Activated CD4-positive, alpha-beta T cell treated with anti-CD3 and anti-CD28 coated beads, Interleukin-2, amount 50 U/mL, for 16 hours (primary cell): ENCODE measurements at places on chromosomes 7 and 10.

- DNase-seq: no peak
These were observed 104.1 kb downstream of the GPR85 start for GRCh38 chr7:112982441-112983063.

DNA sequence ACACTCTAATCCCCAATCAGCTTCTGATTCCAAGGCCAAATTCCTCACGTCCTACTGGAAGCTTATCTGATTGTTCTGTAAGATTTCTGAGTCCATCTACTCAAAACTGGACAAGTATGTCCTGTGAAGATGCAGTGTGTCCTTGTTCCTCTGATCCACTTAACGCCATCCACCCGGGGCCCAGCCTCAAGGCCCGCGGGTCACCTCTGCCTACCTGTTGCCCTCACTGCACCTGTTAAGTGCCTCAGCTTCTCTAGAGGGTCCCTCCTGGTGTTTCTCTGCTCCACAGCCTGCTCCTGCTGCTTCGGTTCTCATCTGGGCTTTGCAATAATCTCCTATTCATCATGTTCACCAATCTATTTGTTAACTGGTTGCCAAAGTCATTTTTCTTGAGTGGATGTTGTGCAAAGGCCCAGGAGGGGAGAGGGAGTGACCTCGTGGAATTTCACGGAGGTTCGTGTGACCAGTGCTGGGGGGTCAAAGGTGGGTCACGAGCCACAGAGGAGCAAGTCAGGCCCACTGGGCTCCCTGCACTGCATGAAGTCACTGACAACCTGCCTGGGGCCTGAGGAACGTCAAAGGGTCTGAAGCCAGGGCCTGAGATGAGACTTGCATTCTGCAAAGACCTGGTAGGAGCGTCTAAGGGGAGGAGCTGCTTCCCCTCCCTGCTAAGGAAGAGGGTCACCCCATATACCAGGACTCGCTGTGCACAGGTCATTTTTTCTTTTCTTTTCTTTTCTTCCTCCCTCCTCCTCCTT lies 338.1 kb downstream of the WDR37 start:
- DNase-seq: no peak

- DNase-seq: no peak
These were observed 893.4 kb downstream of the XPNPEP1 start for GRCh38 chr10:109029870-109030269.

GRCh38 chr10:115606086-115606485 lies 512.9 kb downstream of the ATRNL1 start:
- no peak for DNase-seq

DNA sequence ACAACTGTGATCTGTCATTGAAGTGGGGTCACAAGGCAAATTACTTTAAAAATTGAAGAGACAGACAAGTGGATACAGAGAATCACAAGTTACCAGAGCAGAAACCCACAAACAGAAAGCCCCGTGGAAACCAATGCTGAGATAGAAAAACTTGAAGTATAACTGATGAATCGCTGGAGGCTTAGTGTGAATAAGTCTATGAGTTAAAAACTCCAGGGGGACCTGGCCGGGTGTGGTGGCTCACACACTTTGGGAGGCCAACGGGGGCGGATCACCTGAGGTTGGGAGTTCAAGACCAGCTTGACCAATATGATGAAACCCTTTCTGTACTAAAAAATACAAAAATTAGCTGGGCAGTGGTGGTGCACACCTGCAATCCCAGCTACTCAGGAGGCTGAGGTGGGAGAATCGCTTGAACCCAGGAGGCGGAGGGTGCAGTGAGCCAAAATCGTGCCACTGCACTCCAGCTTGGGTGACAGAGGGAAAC lies 69.7 kb upstream of the ZNRF2 start:
- no peak for DNase-seq

DNA sequence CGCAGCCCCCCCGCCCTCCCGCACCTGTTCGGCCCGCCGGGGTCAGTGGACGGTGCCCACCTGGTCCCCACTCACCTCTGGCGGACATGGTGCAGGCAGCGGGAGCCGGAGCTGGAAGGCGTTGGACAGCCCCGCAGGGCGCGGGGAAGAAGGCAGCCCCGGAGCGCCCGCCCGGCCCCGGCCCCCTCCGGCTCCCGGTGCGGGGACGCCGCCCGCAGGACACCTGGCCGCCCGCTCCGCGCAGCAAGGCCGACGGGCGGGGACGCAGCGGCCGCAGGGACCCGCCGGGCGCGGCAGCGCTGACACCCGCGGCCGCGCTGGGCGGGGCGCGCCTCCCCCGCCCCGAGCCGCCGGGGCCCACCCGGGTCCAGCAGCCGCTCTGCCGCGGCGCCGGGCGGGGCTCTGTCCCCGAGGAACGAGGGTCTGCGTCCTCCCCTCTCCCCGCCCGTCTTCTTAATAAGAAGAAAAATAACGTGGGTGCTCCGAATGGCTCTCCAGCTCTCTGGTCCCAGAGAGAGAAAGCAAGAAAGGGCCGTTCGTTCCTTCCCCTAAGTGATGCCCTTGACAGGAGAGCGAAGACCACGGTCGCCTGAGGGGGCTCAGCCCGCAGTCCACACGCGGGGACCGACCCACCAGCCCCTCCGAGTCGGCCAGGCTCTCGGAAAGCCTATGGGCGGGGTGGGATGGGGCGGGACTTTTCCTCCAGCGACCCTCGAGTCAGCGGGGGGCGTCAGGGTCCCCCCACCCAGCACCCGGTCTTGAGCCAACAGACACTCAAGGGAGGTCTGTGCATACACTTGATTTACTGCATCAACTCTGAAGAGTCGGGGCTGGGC lies 53.4 kb upstream of the FHIP2A start:
- DNase-seq: no peak

DNA sequence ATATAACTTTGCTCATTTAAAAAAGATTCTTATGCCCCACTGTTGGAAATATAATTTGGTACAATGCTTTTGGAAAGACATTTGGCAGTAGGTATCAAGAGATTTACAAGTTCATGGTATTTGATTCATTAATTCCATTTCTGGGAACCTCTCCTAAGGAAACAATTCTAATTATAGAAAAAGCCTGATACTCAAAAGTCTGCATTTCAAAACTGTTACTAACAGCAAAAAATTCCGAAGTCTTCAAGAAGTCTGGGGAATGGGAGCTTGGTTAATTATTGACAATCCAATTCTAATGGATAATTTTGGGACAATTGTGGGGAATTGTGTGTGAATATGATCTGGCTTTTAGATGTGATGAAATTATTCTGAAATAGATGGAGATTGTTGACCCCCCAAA lies 59.6 kb downstream of the HDAC9 start:
- no peak for DNase-seq

- DNase-seq: no peak
These were observed 102.0 kb downstream of the GRK5 start for GRCh38 chr10:119309423-119309770.

- DNase-seq: no peak
These were observed 386.9 kb downstream of the HTR7 start for GRCh38 chr10:90470966-90471365.

DNA sequence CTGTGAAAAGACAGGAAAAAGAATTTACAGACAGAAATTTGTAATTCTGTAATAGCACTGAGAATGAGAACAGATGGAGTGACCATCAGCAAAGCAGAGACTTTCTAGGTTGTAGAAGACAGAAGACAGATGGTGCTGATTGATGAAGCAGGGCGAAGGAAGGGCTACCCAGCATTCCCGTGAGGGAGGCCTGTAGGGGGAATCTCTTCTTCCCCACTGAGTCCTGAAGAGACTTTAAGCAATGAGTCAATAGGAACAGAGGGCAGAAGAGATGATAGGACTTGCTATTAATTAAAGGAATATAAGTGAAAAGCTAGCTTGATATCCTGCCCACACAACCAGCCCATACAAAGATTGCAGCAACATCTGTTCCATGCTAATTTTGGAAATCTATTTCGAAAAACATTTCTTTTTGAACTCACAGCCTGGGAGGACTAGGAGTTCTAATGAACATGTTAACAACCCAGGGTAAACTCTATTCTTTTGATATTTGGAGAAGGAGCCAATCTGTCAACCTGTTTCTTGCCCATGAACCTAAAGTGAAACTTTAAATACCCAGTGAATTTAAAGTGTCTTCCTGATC lies 44.1 kb downstream of the RALA start:
- DNase-seq: no peak

DNA sequence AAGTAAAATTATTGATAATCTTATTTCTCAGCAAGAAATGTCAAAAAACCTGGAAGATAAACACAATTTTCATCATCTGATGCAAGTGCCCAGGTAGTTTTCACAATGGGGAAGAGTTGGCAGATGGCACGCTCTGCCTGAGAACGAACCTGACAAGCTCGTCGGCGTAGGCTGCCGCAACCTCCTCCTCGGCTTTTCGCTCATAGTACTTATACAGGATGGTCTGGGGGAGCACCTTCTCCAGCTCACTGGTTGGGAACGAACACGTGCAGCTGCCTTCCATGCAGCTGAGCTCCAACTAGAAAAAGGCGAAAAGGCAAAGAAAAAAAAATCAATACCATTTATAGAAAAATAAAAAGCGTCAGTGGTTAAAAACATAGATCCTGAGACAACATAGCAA lies 68.9 kb downstream of the RNF216 start:
- no peak for DNase-seq

- DNase-seq: no peak
These were observed 220.0 kb upstream of the KCND2 start for GRCh38 chr7:120052884-120053382.

DNA sequence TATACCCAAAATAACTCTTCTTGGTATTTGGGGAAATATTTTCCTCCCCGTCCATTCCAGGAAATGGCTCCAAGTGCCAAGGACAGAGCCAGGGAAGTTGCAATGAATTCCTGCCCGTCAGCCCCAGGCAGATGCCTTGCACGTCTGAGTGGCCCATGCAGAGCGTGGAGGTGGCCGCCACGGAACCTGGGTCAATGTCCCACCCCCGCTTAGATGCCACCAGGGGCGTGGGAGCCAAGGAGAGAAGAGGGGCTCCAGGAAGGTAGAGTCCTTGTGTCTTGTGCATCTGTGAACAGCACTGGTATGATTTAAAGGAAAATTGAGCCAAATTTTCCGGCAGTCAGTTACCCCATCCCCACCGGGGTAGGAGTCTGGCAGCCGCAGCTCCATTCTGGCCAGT lies 1.6 kb downstream of the LEP start:
- DNase-seq: no peak

GRCh38 chr7:122802301-122802751 lies 83.9 kb downstream of the CADPS2 start:
- DNase-seq: no peak

- no peak for DNase-seq
These were observed 154.9 kb upstream of the ITGB1 start for GRCh38 chr10:33112831-33113455.

DNA sequence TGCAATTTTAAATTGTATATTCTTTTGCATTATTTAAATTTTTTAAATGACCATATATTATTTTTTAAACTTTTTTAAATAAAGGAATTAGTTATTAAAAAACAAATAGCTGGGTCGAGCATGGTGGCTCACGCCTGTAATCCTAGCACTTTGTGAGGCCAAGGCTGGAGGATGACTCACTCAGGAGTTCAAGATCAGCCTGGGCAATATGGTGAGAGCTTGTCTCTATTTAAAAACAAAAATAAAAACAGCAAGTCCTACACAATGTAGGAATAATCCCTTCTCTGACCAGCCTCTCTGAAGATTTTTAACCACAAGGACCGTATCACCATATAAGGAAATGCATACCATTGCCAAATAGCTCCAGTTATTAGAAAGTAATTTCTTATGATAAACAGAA lies 19.6 kb downstream of the NOC3L start:
- DNase-seq: no peak

DNA sequence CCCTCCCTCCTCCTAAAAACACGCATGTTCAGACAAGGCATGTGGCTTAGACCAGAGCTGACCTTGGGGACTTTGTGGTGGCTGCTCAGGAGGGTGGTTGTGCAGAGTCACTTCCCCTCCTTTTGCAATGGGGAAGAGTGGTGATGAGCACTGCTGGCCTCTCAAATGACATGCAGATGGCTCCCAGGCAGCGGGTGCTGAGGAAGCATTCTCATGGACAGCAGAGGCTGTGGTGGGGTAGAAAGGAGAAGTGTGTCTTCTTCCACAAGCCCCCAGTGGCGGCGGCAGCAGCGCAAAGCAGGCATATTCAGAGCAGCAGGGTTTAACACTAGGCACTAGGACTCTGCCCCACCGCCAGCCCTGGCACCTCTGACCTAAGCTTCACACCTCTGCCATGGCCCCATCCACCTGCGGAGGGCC lies 105.9 kb upstream of the ANLN start:
- DNase-seq: peak; percentile 46

GRCh38 chr10:22657024-22657423 lies 57.4 kb downstream of the PIP4K2A start:
- no peak for DNase-seq

DNA sequence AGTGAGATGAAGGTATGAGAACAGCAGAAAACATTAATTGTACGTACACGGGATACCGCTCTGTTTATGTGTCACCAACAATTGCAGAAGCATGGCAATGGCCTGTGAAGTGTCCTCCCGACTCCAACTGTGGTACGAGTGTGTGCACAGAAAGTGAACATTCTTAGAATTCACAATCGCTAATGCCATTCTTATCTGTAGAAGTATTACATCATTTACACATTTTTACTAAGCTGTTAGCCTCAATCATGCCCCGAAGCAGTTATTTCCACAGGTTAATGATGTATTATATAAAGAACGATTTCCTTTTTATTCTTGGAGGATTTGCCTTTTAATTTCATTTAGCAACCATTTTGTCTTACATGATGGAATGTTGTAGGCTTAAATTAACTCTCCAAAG lies 103.4 kb downstream of the EVX1 start:
- DNase-seq: no peak
